ENCODE measurements at places on chromosomes 3 and 15. TPM values are rescaled to one million over a fixed set of nuclear protein-coding genes. Genes with fewer than 3 reads are reported as not detected.

MITF gene
- 45.7 TPM for polyA plus RNA-seq

TEX55 gene
- polyA plus RNA-seq, result not detected

LDHAL6B gene
- 0.32 TPM for polyA plus RNA-seq

DLL4 gene
- polyA plus RNA-seq, result 5.8 TPM

ACP3 gene
- polyA plus RNA-seq, result 83.3 TPM
